ENCODE measurements at places on chromosomes 12 and 14.

- DNase-seq: no peak
Measured at GRCh38 chr12:112782943-112783342, 8.6 kb upstream of the RPH3A start.

- DNase-seq: no peak
Measured at GRCh38 chr14:55451398-55451797, 11.0 kb upstream of the TBPL2 start.

DNA sequence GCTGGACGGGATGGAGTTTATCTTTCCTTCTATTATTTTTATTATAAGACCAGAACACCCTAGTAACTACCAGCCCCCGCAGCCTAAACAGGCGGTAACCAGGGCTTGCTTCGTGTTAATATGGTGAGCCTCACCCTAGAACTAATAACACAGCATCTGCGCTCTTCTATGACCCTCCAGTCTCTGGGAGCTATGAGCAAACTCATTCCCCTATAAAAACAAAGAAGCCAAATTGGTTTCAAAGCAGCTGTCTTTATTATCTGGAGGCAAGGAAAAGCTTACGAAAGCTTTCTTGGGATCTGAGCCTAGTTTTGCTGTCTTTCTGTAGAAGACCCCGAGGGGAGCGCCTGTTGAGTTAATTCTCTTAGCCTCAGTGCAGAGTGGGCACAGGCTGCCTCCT, 85.0 kb downstream of the TBX5 start:
- no peak for DNase-seq

DNA sequence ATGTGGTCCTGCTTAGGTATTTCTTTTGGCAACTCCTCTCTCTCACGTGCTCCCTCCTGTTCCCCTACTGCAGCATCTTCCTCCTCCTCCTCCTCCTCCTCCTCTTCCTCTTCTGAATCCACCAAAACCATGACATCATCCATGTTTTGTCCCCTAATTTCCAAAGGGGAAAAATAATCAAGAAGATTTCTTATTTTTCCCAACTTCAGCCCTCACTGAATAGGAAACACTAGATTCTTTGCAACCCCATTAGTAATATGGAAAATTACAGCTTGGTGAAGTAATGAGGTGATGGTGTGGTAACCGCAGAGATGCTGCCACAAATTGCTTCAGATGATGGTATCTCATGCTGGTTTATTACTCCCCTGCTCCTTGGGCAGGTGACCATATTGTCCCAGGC, 7.5 kb upstream of the WSB2 start:
- DNase-seq: no peak

GRCh38 chr12:67425394-67425793, 156.2 kb downstream of the CAND1 start:
- DNase-seq: no peak

DNA sequence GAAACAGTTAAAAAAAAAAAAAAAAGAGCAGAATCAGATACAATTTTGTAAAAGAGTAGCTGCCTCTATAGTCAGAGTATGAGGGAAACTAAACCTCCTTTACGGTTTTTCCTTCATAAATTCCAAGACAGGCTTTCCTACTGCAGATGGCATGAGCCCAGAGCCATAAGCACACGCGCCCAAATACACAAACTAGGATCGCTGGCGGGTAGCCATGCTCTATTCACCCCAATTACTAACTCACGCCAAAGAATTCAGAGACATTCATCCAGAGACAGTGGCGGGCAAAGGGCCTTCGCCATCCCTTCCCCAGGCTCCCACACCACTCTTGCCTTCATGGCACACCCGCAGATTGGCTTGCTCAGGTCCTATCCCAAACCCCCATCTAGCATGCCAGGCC, 48.2 kb downstream of the MOK start:
- no peak for DNase-seq

DNA sequence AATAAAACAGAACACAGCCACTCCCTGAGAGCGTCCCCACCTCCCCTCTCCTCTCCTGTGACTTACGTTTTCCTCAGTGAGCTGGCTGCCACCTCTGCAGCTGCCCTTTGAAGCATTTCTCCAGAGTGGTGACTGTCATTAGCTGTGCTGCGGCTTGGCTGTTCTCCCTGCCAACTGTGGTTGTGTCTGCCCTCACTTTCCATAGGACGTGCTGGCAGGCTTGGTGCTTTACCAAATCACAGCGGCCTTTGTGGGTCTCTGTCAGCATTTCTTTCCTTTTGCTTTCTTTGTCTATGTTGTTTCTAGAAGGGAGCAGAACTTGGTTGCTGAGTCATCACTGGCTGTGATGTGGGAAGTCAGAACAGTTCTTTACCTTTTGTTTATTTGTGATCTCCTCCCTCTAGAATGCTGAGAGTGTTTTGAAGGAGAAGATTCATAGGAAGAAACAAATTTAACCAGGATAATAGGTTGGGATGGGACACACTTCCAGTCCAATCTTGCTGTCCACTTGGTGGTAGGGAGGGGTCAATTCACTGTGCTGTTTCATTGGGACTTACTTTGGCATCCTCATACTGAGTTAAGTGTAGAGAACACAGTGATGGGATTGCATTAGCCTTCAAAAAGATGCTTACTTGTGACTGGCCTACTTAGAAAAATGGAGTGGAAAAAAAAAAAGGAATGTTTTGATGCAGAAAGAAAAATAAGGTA, 88.2 kb downstream of the TMX1 start:
- peak; percentile 5 for DNase-seq

- no peak for DNase-seq
Measured at GRCh38 chr12:10082117-10082874, 16.5 kb downstream of the CLEC1A start.

DNA sequence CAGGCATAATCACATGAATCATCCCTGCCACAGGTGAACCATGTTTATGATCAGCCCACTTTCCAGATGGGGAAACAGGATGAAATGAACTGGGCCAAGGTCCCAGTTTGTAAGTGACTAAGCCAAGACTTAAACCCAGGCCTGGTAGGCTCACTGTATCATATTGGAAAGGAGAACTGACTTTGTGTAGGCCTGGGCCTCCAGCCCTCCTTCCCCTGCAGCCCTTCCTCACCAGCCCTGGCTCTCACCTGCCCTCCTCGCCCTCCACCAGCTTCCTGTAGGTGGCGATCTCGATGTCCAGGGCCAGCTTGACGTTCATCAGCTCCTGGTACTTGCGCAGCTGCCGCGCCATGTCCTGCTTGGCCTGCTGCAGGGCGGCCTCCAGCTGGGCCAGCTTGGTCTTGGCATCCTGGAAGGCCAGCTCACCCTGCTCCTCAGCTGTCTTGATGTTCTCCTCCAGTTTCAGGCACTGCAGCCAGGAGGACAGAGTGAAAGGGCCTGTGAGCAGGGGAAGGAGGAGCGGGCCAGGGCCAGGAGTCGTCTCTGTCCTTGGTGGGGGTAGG, 19.8 kb downstream of the KRT80 start:
- DNase-seq: no peak

DNA sequence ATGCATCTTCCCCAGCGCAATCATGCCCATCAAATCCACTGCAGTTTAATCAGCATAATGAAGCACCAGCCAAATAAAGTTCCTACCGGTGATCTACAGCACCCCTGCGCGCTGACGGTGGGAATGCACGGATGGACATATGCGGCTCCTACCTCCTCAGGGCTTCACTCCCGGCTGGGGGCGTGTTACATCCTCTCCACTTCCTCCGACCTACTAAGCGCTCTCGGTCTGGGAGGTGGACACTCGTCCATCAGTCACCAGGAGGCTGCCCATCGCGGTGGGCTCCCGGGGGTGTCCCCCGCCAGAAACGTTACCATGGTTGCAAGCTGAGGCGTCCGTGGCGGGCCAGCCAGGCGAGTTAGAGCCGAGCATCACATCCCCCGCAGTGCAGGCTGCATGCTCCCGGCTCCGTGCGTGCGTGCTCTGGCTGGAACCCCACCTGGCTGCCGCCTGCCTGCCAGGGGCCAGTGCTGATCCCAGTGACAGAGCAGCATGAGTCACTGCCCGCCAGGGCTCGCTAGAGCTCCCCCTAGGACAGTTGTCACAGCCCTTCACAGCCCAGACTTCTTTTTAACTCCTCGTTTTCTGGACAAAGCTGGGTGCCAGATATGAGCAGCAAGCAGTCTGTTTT, 73.0 kb downstream of the CIT start:
- no peak for DNase-seq

DNA sequence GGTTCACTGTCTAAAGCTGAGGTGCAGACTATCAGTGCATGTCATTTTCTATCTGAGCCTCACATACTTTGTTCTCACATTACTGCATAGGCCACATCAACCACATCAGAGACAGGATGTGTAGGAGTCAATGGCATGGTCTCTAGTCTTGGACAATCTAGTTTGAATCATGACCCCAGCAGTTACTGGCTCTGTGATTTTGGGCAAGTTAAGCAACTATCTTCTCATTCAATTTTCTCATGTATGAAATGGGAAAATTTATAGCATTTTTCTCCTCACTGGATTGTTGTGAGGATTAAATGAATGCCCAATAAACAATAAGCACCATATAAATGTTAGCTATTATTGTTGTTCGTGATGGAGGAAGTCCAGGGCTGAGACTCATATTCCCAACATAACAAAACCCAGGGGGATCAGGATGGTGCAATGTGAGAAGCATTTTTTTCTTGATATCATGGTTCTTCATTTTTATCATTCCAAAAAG, 432.6 kb downstream of the LRIG3 start:
- no peak for DNase-seq

DNA sequence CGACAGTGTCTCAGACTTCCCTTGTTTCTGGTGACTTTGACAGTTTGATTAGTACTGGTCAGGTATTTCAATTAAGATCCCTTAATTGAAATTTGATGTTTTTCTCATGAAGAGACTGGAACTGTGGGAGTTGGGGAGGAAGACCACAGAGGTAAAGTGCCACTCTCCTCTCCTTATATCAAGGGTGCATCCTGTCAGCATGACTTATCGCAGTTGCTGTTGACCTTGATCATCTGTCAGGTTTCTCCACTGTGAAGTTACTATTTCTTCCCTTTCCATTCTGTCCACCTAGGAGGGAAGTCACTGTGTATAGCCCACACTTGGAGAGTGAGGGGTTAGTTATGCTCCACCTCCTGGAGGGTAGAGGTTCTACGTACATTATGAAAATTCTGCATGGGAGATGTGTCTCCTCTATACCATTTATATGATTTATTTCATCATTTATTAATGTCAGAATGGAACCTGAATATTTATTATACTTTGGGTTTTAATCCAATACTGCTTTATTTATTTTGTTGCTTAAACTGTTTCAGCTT, 40.3 kb upstream of the SMOC1 start:
- no peak for DNase-seq

- no peak for DNase-seq
Measured at GRCh38 chr12:78002878-78003277, 172.2 kb downstream of the NAV3 start.

GRCh38 chr12:98543701-98544100, 28.3 kb downstream of the TMPO start:
- DNase-seq: no peak

DNA sequence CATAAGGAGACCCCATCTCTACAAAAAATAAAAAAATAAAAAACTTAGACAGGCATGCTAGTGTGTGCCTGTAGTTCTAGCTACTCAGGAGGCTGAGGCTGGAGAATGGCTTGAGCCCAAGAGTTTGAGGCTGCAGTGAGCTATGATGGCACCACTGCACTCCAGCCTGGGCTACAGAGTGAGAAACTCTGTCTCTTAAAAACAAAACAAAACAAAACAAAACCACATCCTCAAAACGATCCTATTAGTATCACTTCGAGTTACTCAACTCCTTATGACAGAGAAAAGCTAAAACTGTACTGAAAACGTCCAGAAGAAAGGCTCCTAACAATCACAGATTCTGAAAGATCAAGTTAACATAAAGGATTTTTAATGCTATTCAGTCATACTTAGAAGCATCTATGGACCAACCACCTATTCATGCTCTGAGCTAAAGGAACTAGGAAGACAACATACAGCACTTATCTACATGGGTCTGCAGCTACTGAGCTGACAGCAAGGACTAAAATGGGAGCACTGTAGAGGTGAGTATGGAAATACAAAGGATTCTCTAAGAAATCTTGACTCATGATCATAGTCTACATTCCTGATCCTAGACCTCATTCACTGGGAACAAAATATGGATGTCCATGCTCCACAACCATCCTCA, 75.3 kb upstream of the DUSP6 start:
- DNase-seq: no peak

DNA sequence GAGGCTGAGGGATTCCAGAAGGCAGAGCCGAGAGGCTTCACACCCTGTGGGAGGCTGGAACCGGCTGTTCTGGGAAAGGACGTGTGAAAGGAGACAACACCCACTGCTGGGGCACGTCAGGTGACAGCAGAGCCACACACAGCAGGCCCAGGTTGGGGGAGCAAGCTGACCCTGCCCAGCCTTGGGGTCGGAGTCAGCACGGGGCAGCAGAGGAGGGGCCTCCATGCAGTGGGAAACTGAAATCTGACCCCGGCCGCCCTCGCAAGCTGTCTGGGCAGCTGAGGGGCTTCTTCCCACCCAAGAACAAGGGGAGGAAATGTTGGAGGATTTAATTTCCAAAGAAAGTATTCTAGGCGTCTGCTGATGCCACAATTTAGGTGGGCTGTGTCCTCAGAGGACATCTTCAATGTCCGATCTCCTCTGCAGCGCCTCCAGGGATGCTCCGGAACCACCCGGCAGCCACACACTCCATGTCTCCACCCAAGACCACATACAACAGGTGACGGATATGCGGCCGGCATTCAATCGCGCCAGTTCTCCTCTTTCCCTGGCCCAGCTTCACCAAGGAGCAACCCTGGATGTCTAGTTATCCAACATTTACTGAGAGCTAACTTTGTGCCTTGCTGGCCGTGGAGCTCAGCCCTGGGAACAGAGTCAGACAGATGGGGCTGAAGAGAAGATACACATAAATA, 30.7 kb downstream of the SNRNP35 start:
- no peak for DNase-seq

DNA sequence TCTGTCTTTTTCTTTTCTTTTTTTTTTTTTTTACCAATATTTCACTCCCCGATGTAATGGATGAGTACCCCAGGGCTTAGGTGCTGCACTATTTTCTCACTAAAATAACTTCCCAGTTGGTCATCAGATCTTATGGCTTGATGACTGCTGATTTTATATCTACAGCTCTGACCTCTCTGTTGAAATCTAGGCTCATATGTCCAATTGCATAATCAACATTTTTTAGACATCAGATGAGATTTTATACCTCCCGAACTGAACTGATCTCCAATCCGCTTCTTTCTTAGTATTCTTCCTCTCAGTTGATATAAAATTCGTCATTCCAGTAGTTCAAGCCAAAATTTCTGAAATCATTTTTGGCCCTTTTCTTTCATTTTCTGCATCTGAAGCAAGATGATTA, 1236.5 kb downstream of the SLC16A7 start:
- DNase-seq: no peak

Data from activated CD4-positive, alpha-beta T cell treated with anti-CD3 and anti-CD28 coated beads, Interleukin-2, amount 50 U/mL, for 4 hours (primary cell).